ENCODE measurements at places on chromosomes 7 and 10. TPM values are rescaled to one million over a fixed set of nuclear protein-coding genes. Genes with fewer than 3 reads are reported as not detected.
A peak's percentile ranks its signal among the peaks of the same experiment; 100 is the strongest.

GRCh38 chr10:89894051-89894450, 192.7 kb downstream of the KIF20B start:
- DNase-seq = no peak

DNA sequence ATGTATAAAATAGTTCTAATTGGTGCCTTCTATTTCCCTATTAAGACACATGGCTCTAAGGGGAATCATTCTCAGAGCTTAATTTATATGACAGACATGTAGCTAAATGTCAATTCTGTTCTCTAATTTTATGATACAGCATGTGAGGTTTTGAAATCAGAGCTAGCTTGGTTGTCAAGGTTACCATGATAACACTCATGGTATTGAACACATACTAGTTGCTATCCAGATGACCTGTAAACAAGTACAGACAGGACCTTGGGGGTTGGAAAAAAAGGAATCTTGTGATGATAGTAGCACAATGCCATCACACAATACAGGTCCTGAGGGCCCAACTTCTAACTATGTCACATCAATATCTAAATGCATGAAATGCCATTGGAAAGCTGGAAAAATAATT, 49.2 kb downstream of the RHOBTB1 start:
- no peak for DNase-seq

- DNase-seq = peak; percentile 12
Measured at GRCh38 chr7:66119245-66119850, 4.7 kb downstream of the CRCP start.

DNA sequence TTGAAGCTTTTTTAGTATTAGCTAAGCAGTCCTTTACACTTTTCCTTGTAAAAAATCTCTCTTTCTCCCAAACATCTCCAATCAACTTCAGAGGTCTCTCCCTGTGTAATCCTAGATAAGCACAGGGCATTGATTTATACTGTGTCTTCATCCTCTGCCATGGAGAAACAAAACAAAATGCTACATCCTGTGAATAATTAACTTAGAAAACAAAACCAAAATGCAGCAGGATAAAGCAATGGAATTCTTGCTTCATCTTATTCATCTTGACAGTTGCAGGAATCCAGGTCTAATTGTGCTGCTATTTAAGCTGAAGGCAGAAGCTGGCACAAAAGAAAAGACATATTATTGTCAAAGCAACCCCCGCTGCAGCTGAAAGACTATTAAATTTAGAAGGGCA, 641.5 kb upstream of the SORCS1 start:
- no peak for DNase-seq

- DNase-seq = no peak
Measured at GRCh38 chr10:35998026-35998425, 355.9 kb upstream of the FZD8 start.

- no peak for DNase-seq
Measured at GRCh38 chr10:9545073-9545472, 1472.6 kb upstream of the CELF2 start.

- no peak for DNase-seq
Measured at GRCh38 chr7:52088008-52088901, 771.6 kb upstream of the COBL start.

DNA sequence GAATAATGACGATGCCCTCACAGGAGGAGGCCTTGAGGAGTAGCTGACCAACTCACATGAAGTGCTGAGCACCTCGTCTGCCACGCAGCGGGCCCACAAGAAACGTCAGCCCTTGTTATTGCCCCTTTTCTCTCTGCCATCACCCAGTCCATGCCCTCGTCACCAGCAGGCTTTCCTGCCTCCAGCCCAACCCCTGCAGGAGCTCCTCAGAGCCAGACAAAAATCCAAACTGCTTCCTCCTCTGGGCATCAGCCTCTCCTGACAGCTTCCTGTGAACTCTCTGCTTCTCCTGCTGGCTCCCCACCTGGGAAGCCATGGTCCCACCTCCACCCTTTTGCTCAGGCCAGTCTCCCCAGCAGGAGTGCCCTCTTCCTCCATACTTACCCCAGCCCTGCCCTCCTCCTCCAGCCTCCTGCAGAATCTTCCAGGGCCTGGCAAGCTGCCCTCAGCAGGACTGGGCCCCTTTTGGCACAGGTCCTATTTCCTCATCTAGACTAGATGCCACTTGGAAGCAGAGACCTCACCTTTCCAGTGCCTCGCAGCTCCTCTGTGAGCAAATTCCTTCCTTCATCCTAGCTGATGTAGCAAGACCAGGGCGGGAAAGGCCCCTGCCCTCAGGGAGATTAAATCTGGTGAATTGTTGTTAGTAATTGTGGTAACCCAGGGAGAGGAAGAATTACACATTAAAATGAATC, 115.1 kb downstream of the C10orf105 start:
- no peak for DNase-seq

- no peak for DNase-seq
Measured at GRCh38 chr7:27771111-27771510, 31.1 kb downstream of the TAX1BP1 start.

DNA sequence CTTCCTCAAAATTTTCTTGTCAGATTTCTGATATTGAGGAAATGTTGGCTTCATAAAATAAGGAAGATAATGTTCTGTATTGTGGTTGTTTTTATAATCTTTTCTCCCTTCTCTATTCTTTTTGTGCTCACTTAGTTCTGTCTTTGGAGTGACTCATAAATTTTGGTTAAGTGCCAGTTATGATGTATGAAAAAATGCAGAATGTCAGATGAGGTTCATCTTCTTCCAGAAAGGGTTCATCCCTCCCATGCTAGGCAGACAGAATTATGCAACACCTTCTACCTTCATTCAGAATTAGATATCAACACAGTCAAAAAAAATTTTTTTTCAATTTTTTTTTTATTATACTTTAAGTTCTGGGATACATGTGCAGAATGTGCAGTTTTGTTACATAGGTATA, 36.6 kb upstream of the CYP2C19 start:
- no peak for DNase-seq

DNA sequence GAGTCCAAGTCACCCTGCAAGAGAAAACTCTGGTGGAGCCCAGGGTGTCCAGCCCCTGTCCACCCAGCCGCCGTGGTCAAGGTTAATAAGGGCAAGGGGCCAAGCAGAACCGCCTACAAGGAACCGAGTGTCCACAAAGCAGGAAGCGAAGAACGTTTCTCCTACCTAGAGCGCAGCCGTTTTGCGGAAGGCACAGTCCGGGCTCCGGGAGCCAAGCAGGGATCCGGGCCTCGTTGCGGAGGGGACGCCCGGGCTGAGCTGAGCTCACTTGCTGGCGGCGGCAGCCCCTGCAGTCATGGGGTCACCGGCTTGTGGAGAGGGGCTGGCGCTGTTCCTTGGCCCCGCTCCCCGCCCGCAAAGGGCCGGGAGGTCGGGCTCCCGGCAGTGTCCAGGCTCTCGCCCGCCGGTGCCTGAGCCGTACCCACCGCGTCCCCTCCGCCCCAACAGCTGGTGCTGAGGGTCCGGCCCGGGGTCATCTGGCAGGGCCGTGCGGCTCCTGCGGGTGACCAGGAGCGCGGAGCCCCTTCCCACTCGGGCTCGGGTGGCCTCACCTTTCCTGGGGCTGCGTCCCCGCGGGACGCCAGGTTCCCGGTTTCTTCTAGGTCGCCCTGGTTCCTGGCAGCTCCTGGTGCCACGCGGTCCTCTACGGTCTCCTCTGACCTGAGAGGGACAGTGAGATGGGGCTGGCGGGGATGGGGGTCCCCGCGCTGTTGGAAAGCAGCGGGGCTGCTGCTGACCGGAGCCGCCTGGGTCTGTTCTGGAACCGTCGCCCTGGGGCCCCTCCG, 14.0 kb upstream of the ZNF273 start:
- DNase-seq = no peak

DNA sequence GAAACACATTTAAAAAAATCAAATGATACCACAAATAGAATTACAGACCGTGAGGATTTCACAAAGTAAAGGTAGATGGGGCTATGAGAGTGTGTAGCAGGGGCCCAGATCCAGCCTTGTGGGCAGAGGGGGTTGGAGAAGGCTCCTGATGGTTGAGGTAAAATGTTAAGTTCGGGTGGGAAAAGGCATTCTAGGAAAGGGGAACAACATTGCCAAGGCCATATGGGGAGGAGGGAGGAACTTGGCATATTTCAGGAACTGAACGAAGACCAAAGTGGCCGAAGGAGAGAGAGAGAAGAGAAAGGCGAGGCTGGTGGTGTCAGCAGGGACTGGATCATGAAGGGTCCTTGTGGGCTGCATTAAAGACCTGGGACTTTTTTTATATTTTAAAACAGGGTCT, 98.9 kb downstream of the CARD11 start:
- peak; percentile 14 for DNase-seq

- no peak for DNase-seq
Measured at GRCh38 chr7:35185908-35186731, 67.8 kb downstream of the TBX20 start.

DNA sequence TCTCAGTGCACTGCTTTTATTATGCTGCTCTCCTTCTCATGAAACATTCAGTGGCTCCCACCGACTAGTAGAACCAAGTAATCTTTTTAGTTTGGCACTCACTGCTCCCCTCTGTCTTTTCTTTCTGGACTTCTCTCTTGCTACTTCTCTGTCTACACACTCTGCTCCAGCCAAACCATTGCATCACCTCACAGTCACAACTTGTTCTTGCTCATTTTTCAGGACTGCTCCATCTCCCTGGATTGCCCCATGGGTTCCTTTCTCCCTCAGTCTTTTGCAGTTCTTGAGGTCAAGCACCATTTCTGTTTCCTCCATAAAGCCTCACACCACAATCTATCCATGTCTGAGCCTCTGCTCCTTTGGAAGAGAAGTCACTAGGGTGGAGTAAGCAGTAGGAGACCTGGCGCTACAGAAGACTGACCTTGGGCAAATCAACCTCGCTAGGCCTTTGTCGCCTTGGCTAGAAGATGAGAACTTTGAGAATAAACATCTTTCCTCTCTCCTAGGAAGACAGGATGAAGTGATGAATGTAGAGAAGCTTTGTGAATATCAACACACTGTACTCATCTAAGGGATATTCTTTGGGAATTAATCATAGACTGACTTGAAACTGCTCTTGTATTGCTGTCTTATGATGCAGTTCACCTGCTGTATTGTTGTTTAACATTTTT, 186.2 kb downstream of the LRMDA start:
- DNase-seq = no peak

- DNase-seq = no peak
Measured at GRCh38 chr10:127168261-127168660, 28.1 kb downstream of the INSYN2A start.

DNA sequence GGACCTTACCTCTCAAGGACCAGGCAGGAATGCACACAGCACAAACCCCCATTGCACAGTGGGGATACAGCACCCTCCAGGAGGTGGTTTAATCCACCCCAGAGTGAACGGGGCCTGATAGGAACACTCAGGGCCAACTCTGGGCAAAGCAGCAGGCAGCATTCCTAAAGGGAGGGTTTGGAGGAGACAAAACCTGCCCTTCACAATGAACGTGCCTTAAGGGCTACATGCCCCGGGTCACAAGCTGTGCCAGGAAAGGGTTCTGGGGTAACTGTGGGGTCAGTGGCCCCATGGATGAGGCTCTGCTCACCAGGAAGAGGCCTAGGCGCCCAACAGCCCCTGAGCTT, 1.1 kb downstream of the GPRIN2 start:
- DNase-seq = no peak

GRCh38 chr10:85915245-85915846, 451.2 kb downstream of the GRID1 start:
- no peak for DNase-seq

GRCh38 chr7:50554431-50555322, 10.5 kb downstream of the DDC start:
- DNase-seq = no peak

DNA sequence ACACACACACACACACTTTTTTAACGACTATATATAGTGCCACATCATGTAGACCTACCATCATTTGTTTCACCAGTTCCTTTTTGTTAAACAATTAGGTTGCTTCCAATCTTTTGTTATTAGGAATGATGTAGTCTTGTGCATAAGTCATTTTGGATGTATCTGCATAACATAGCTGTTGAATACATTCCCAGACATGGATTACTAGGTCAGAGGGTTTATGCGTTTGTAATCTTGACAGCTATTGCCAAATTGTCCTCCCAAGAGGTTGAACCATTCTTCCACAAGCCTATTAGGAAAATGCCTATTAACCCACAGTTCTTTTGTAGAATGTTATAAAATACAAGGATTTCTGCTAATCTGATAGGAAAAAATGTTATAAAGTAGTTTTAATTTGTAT, 87.3 kb downstream of the PALS2 start:
- no peak for DNase-seq

DNA sequence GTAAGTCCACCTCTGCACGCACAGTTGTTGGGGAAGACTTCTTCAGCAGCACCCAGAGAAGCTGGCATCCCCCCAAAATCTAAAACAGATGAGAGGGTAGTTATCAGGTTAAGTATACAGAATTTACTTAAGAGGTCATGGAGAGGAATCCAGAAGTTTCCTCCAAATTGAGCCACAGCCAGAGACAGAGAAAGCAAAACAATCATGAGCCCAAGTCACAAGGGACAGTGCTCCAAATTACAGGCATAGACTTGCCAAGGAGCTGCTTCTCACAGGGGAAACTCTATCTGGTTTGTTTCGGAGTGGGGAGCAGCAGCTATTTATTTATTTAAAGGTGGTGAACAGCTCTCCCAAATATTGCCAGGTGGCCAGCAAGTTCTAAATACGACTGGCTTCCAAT, 308.4 kb downstream of the SKIDA1 start:
- no peak for DNase-seq

GRCh38 chr7:22016507-22016906, 70.8 kb upstream of the CDCA7L start:
- no peak for DNase-seq

DNA sequence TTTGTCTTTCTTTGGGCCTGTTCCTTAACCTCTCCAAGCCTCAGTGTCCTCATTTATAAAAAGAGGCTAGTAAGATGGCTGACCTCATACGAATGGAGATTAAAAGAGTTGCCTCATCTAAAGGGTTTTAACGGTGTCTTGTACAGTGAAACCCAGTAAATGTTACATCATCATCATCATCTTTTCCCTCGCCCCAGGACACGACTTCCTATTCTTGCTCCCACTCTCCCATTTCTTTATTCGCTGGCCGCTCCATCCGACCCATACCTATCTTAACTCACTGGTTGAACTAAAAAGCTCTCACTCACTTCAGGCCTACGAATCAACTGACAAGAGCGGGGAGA, 554 bp downstream of the FRA10AC1 start:
- no peak for DNase-seq

The WNT8B gene
- total RNA-seq = not detected

The ATP6V0E2 gene
- 18.5 TPM for total RNA-seq

The NFE2L3 gene
- 2.7 TPM for total RNA-seq

The PRKG1 gene
- 12.9 TPM for total RNA-seq

The VWC2 gene
- total RNA-seq = not detected

The GIMAP5 gene
- 26.6 TPM for total RNA-seq

The POP7 gene
- 25.9 TPM for total RNA-seq

The APBB1IP gene
- total RNA-seq = 37.2 TPM
